ENCODE measurements at places on chromosomes 3 and 15.
A peak's percentile ranks its signal among the peaks of the same experiment; 100 is the strongest.

DNA sequence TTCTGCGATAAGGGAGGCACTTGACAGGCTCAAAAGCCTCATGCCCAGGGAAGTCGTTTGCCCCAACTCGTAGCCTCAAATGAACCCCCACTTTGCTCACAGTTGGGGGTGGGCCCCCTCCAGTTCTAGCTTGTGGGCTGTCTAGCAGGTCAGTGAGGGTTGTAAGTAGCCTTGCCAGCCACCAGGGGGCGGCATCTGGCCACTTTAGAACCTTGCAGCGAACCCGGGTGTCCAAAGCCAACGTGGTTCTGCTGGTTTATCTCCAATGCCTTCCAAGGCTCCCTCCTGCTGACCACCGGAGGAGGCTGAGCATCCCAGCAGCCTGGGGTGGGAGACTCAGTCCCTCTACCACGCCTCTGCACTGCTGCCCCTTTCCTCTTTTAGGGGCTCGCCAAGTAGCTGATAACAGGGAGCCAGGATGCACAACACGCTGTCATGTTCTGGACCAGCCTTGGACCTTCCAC, 9.2 kb upstream of the RBSN start:
- DNase-seq, result peak; percentile 72

- no peak for DNase-seq
Measured at GRCh38 chr3:64398476-64398875, 173.2 kb upstream of the PRICKLE2 start.

GRCh38 chr15:51448622-51449399, 107.4 kb downstream of the GLDN start:
- no peak for DNase-seq

- no peak for DNase-seq
Measured at GRCh38 chr15:59532770-59533379, 78.7 kb upstream of the GCNT3 start.

GRCh38 chr15:101250873-101251829, 697 bp downstream of the CHSY1 start:
- no peak for DNase-seq

GRCh38 chr15:45320581-45321205, 57.7 kb downstream of the GATM start:
- no peak for DNase-seq

- no peak for DNase-seq
Measured at GRCh38 chr3:34196914-34197313, 398.5 kb downstream of the PDCD6IP start.

GRCh38 chr15:98785807-98786621, 137.7 kb downstream of the IGF1R start:
- DNase-seq, result no peak

- DNase-seq, result no peak
Measured at GRCh38 chr3:102354818-102355515, 79.8 kb upstream of the ZPLD1 start.

DNA sequence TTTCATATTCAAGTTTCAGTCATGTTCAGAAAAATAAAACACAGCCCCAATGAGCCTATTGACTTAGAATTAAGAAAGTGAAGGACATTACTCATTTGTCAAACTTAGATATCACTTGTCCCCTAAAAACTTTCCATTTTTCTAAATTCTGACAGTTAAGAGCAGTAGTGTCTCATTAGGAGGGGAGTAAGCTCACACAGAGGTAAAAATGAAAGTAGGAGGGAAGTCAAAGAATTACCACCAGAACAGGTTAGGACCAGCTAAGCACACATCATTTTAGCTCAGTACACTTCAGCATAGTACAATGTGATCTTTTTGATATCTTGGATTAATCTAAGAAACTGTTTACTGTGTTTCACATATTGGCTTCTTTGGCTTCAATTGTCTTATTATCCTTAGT, 64.3 kb downstream of the OSTN start:
- DNase-seq, result no peak

DNA sequence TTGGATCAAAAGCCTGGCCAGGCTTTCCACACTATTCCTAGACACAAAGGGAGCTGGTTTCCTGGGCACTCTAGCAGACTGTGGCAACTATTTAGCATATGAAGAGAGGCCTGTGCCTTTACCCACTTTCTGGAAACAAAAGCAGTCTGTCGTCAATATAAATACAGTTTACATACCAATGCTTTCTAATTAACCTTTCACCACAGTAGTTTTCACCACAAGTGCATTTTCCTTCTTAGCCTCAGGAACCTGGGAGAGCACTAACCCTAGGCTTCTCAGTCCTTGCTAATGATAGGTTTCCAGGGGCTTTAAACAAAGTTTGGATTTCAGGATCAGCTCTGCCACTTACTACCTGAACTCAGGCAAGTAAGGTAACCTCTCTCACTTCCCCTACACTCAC, 499.1 kb downstream of the MAGI1 start:
- DNase-seq, result no peak

DNA sequence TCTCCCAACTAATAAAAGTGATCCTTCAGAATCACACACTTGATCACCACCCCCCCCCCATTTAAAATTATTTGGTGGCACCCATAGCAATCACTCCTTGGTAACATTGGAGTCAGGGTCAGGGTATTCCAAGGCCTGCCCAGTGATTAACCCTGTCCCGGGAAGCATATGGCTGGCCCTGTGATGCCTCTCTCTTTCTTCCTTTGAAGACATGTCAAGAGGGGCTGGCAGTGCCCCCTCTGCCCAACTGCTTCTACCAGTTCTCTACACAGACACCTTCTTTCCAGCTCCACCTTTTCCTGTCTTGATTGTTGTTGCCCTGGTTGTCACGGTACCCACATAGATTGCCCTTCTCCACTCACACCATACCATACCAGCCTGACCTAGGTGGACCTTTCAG, 30.9 kb upstream of the MANF start:
- no peak for DNase-seq

DNA sequence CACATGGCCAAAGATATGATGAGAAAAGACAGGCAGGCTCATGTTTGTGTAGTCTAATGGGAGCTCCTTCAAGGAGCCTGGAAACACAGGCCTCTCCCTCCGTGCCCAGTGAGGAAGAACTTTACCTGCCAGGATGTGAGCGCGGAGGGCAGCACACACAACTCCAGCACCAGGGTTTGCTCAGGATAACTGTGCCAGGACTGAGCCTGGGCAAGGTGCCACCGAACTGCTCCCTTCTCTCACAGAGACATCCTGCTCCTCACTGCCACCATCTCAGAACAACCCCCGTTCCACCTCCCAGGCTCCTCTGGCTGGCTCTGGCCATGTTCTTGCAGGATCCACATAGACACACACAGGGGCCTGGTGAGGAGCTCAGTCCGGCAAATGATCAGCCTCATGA, 87.4 kb downstream of the NUP210 start:
- no peak for DNase-seq

DNA sequence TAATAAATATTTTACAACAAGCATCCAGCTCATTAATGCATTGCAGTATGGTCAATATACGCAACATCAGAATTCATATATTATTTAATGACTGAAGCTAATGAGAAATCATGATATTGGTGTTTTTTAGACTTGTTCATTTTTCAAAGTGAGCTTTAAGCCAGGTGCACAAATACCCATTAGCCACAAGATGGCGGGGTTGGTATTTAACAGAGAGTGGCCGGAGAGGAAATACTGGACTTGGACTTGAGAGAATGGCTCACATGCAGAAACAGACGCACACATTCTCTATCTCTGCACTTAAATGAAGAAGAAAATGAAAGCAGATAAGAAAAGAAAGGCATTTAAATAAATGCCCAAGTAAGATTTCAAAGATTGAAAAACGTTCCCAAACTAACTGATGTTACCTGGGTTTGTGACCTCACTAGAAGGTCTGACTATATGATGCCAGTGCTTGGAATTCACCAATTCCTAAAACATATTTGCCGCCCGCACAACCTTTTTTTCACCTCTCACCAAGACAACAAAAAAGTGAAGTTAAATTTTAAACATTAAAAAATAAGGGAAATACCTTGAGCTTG, 21.2 kb upstream of the CRBN start:
- peak; percentile 68 for DNase-seq

GRCh38 chr15:27454281-27455075, 483.5 kb downstream of the GABRG3 start:
- DNase-seq, result no peak

GRCh38 chr3:114519415-114519814, 225.6 kb downstream of the TIGIT start:
- DNase-seq, result no peak

GRCh38 chr3:160044121-160044520, 55.5 kb downstream of the IL12A start:
- DNase-seq, result no peak

DNA sequence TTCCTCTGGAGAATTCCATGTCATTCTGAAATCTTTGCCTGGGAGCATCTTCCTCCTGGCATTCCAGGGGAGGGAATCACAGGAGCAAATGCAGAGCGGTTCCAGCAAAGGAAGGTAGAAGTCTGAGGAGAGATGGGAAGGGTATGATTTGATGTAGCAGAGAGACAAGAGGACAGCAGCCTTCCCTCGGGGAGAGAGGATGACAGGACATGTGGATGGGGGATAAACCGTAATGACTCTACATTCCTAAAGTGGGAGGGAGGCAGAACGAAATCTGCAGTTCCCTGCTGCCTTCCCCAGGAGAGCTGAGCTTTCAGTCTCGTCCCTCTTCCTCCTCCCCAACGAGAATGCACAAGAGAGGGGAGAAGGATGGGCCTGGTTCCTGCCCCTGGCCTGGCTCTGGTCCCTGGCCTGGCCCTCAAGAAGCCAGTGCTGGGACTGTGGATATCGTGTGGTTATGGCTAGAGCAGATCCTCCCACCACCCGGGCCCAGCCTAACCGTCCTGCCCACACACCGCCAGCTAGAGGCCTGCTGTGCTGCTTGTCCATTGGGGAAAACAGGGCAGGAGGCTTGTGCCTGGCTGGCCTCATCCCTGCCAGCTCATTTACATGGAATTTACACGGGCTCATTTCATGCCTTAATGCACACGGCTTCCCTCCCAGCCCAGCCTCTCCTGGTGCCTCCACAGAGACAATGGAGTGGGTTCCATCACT, 26.6 kb downstream of the SEMA7A start:
- DNase-seq, result no peak

- DNase-seq, result no peak
Measured at GRCh38 chr3:113079218-113079961, 88.6 kb downstream of the GTPBP8 start.

GRCh38 chr3:170889132-170889531, 19.1 kb upstream of the RPL22L1 start:
- no peak for DNase-seq

DNA sequence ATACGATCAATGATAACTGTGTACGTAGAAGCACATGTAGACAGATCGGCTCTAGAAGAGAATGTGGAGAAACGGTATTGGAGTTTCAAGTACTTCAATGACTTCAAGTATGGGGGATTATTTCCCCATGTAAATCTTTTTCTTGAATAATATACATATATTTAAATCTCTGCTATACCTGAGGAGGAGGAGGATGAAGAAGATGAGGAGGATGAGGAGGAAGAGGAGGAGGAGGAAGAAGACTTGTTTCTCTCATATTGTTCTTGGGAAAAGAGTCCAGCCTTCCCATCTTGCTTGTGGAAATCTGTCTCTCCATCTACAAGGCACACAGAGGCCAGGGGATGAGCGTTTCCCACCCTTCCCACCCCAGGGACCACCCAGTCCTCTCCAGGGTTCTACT, 10.6 kb downstream of the TMEM40 start:
- no peak for DNase-seq

DNA sequence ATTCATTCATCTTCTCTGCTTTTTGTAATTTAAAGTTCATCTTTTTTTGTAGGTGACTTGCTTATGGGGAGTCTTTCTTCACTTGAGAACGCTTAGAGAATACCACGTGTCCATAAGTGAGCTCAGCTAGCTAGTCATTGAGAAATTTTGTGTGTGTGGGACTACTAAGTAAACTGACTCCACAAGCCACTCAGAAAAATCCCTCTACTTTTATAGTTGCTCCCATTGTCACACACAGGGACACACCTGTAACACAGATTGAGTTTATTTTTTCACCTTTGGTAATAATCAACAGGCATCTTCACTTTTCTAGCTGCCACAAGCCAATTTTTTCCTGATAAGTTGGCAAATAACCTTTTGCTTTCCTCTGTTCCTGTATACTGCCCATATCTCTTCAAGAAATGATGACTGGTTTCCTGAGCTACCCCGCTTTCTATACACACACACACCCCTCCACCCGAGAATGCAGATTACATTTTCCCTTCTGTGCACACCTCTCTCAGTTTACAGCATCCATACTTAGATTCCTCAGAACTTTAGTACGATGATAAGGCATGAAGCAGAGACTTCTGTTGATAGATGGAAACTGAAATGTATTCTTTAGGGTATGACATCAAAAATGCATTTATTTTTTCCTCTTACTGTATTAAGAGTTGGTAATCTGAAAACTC, 4.6 kb downstream of the TSC22D2 start:
- DNase-seq, result no peak

GRCh38 chr15:89399238-89400115, 64.9 kb upstream of the POLG start:
- DNase-seq, result peak; percentile 64

DNA sequence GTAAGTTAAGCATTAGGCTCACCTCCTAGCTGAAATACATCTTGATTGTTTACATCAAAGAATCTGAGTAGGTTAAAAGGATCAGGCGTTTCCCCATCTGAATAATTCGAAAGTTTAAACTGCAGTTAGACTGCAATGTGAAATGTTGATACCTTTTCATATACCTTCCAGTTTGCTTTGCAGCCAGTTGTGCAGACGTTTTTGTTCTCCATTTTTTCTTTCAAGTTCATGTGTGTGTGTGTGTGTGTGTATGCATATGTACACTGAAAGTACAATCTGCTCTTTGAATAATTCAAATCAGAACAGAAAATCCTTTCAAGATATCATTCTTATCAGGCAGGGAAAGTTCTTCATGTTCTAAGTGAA, 2.9 kb downstream of the ITPR1 start:
- DNase-seq, result no peak

DNA sequence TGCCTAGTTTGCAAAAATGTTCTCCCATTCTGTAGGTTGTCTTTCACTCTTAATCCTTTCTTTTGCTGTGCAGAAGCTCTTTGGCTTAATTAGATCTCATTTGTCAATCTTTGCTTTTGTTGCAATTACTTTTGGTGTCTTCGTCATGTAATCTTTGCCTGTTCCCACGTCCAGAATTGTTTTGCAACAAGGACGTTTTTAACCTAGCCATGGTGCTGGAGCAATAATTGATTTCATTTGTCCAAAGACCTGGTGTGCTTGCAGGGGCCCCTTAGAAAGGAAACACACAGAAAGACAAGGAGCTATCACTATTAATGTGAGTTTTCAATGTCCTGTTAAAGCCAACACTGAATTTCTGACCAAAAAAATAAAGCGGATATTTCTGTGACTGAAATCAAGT, 89.1 kb upstream of the GALNT15 start:
- DNase-seq, result no peak

DNA sequence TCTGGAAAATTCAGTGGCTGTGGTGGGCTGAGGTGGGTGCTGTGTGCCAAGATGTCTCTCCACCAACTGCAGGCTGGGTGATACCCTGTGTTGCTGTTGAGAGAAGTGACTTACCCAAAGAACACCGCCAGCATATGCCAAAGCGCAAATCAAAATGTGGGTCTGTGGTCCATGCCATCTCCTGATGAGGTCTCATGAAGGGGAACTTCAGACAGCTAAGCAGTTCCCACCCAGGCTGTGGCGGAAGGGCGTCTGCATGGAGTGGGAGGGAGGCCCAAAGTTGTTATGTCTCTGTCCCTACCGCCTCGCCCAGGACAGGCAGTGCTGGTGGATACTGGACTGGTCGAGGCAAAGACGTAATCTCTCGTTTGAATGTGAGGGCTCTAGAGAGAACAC, 70.9 kb upstream of the PLXNA1 start:
- DNase-seq, result no peak

All from natural killer cell (primary cell).